ENCODE measurements at places on chromosomes 3 and 15. TPM values are rescaled to one million over a fixed set of nuclear protein-coding genes. Genes with fewer than 3 reads are reported as not detected.

The NOX5 gene
- total RNA-seq: not detected

The CDHR4 gene
- total RNA-seq: not detected

The GABRB3 gene
- 0.40 TPM for total RNA-seq

The KLHL6 gene
- under 0.01 TPM for total RNA-seq

The COL6A5 gene
- not detected for total RNA-seq

The SLITRK3 gene
- not detected for total RNA-seq

The EOMES gene
- total RNA-seq: not detected

DNA sequence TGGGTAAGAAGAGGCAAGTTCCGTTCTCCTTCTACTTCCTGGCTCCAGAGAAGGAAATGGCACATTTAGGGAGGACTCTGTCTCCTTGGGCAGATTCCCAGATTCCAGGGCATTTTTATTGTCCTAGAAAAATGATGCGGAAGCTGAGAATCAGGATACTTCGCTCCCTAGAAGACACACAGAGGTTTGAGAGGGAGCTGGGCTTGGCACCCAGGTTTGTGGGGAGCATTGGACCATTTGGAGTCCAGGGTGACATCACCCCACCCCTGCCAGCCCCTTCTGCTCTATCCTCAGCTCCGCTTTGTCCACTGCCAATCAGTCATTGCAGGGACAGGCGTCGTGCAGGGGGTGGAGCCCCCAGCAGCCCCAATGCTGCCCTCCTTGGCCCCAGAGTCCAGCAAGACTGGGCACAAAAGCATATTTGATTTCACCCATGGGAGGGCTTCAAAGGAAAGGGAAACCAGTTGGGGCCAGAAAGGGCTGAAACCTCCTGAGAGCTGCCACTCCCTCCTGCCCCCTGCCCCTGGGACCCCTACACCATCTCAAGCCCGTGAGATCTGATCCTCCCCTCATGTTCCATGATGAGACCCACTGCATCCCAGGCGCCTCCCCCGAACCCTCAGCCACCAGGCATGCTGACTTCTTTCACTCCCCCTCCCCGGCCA is 129.8 kb upstream of the MEF2A start:
- no peak for DNase-seq

DNA sequence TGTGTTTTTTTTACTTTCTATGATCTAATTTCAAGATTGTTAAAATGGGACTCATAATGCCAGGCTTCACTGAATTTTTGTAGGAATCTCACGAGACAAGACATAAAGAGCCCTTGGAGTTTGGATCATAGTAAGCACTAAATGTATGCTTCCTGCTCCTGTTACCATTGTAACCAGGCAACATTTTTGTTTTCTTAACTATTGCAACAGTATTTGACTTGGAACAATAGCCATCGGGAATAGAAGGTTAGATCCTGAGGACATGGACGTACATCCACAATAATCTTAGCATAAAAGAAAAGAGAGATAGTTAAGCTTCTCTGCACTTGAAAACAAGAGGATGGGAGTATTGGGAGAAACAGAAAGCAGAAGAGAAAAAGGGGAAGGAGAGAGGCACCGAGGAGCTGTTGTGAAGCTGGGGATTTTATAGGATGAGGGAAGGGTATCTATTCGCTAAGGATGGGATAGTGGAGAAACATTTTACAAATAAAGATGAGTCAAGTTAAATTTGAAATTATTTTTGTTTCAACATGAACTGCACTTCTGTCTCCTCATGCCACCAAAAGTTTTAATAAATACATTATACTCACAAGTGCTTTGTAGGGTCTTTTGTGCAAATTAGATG is 131.4 kb downstream of the TMCO5A start:
- DNase-seq: no peak

- DNase-seq: no peak
Observed at GRCh38 chr3:101963902-101964362, 114.6 kb downstream of the NFKBIZ start.

DNA sequence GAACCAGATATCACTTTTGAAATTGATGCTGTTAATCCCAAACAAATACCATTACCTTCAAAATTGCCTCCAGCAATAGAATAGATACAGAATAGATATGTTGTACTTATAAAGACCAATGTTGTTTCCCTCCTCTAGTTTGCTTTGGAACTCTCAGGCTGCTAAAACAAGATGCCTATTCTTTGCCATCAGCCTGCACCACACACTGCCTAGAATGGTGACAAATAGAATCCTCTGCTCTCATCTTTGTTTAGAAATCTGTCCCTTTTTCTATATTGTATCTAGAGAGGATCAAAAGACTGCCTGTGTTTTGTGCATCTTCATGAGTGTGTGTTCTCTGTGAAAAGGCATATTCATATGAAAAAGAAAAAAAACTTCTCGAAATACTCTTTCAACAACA is 349.2 kb upstream of the CCDC54 start:
- DNase-seq: no peak

- DNase-seq: no peak
Observed at GRCh38 chr15:40936709-40937666, 7.8 kb downstream of the DLL4 start.

DNA sequence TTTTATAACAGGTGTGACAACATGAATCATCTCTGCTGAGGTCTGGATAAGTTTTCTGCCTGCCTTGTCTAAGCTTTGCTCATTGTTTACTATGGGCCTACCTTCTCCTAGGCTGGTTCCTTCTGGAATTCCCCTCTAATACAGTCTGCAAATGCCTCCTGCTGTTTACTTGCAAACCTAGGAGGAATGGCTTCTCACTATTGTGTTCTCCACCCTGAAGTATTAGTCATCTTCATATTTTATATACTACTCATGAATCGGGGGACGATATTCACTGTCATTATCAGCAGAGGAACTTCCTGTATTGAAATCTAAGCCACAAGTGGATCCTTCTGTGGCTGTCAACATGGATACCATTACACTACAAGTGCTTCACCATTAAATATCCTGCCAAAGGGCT is 154.8 kb downstream of the PLCL2 start:
- peak; percentile 13 for DNase-seq

- no peak for DNase-seq
Observed at GRCh38 chr3:15983232-15983631, 185.5 kb upstream of the ANKRD28 start.

- peak; percentile 40 for DNase-seq
Observed at GRCh38 chr3:160210799-160211221, 14.4 kb upstream of the C3orf80 start.

GRCh38 chr15:92681141-92681631 is 25.6 kb upstream of the FAM174B start:
- DNase-seq: peak; percentile 62

DNA sequence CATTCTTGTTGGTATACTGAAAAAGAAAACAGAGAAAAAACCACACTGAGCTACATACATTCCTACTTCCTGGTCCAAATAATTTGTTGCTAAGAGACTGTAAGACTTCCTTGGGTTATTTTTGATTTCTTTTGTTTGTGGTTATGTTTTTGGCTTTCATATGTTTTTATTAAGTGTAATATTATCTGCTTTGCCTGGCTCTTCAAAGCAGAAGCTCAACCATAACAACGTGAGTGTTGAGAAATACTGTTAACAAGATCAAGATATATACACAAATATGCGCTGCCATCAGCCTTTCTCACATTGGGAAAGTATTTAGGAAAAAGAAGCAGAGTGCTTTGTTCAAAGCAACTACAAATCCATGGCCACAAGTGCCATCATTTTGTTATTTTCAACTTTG is 556.2 kb upstream of the CBLB start:
- no peak for DNase-seq

DNA sequence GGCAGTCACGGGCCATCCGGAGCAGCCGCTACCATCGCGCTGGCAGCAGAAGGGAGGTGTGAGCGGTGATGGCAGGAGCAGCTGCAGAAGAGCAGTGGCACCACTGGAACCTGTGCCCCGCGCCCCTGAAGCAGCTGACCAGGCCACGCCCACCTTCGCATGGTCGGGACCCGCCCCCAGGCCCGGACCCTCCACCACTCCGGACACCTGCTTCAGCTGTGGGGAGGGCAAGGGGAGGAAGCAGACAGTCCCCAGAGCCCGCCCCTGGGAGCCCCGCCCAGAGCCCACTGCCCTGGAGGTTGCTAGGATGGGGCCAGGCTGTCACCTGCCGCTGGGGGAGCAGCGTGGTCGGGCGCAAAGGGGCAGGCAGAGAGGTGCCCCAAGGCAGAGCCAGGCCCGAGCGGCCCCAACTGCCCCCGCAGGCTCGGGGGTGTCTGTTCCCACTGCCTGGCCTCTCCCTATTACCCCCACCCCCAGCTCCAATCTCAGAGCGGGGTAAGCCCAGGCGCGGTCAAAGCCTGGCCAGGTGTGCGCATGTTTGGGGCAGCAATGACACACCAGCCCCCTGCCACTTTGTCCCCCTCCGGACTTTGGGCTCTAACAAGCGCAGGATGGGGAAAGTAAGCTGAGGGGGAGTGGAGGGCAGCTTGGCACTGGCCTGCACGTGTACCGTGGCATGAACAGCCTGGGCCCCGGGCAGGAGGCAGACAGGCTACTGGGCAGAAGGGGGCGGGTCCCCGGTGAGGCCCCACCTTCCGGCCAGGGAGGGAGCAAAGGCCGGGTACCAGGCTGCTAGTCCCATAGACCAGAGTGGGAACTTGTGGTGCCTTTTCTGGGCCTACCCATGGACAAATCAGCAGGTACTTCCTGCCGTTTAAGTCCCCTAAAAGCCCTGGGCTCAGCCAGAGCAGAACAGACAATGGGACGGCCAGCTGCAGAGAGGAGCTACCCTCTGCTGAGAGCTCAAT is 8.7 kb downstream of the SPCS1 start:
- no peak for DNase-seq

DNA sequence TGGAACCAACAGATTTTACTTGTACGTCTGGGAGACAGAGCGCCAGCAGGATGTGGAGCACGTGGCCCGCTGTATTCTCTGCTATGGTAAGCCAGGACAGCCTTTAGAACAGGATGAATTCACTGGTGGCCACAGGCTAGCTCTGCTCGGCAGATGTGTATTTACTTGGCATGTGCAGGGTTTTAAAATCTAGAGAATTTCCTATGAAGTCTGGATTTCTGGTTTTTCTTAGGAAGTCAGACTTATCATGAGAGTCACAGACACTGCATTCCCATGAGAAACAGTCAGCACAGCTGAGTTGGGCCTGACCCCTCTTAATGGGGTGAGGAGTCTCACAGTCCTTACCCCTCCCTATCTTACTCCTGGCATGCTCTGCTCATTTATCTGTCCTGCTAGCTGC is 84.6 kb upstream of the COL6A5 start:
- no peak for DNase-seq

- DNase-seq: peak; percentile 86
Observed at GRCh38 chr3:142210144-142210543, 15.2 kb downstream of the GK5 start.

DNA sequence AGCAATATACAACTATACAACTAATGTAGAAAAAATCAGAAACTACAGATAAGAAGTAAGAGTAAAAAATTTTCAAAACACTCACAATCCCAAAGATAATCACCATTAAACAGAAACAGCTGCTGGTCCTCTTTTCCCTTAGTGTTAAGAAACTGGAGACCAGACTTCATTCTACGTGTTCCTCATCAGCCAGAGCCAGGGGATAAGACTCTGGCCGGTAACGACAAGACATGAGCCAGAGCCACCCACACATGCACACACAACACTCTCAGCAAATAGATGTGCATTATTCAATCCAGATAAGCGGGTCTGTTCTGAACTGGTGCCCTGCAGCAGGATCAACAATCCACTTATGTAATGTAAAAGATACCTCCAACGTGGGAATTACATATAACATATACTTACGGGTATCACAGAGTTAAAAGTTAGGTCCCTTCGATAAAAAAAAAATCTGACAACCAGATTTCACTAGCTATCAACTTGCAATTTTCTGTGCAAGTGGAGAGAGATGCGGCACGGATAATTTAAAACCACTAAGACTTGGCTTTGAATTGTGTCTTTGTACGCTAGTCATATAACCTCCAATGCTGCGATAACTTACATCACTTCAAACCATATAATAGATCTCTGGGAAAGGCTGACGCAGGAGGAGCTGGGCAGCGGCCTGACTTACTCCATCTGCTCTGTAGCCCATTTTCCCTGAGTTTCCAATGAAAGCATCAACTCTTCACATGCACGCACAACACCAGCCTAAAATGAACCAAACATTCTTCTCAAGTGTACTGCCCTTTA is 17.8 kb downstream of the PRICKLE2 start:
- DNase-seq: no peak

- DNase-seq: no peak
Observed at GRCh38 chr3:127050733-127051132, 67.8 kb downstream of the PLXNA1 start.

DNA sequence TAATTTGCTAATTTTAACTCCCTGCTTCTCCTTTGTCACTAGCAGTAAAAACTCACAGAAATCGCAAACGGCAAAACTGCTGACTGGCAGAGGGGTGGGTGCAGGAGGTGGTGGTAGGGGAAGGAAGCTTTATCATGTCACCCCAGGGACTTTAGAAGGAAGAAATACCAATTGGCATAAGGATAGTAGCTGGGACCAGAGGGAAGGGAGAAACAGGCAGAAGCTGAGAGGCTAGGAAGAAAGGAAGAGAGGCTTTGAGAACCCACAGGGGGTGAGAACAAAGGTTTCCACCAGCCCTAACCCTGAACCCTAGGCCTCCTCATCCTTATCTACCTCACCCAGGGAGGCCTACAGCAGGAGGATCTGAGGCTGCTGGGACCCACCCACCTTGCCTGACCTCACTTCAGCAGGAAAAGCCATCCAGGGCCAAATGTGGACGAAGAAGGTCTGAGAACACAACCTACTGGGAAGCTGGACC is 10.7 kb downstream of the ITGB5 start:
- DNase-seq: no peak

DNA sequence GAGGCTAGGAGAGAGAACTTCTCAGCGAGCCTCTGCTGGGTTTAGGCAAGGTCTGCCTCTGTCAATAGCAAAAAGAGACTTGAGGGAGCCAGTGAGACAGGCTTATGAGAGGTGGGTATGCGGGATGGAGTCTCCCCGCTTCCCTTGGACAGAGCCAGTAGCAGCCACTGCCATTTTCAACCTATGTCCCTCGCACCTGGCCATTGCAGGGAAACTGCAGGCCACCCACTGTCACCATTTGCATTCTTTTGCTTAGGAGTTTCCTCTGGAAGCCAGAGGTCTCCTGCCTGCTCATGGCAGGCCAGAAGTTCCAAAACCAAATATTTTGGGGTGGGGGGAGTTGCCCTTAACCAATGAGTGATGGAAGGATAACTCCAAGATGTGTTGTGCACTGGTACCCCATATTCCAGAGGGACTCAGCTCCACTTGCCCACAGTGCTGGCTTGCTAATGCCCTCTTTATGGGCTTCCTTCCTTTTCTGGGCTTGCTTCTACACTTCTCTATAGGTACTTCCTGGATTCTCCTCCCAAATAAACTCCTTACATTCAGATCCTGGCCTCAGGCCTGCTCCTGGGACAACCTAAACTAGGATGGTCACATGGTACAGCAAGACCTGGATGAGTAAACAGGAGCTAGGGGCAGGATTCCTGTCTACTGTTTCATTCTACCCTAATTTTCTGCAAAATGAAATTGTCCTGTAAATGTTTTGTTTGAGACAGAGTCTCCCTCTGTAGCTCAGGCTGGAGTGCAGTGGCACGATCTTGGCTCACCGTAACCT is 108.9 kb upstream of the PROK2 start:
- DNase-seq: no peak

DNA sequence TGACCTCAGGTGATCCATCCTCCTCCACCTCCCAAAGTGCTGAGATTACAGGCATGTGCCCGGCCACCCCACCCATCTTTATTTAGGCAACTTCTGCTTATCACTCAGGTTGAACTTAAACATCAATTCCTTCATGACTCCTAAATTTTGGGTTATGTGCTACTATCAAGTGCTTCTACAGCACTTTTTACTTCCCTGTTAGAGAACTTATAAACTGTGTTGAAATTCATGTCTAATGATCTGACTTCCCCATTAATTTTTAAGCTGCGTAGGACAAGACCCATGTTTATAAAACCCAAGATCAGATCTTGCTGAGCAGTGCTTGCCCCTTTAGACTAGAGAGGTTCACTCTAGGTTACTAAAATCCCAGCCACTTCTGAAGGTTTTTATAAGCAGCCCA is 266.2 kb upstream of the TPRG1 start:
- DNase-seq: no peak
